ENCODE measurements at places on chromosomes 11 and 22. TPM values are rescaled to one million over a fixed set of nuclear protein-coding genes. Genes with fewer than 3 reads are reported as not detected.

The LRRC75B gene
- 1.3 TPM for total RNA-seq

The TECTA gene
- total RNA-seq = 0.32 TPM

The NRXN2 gene
- total RNA-seq = not detected

The CCDC157 gene
- 0.81 TPM for total RNA-seq

The CARD18 gene
- total RNA-seq = not detected

The HPX gene
- 0.32 TPM for total RNA-seq

The PRCP gene
- 588 TPM for total RNA-seq

The SAA4 gene
- total RNA-seq = not detected

The C11orf86 gene
- not detected for total RNA-seq

The MRGPRX4 gene
- 0.57 TPM for total RNA-seq

The APOL5 gene
- total RNA-seq = not detected
